Stimulated activated CD4-positive, alpha-beta T cell treated with anti-CD3 and anti-CD28 coated beads, Interleukin-12 subunit alpha, Interleukin-12 subunit beta, amount 100 ng/mL, for 48 hours (primary cell): ENCODE measurements at places on chromosomes 11 and 22.

DNA sequence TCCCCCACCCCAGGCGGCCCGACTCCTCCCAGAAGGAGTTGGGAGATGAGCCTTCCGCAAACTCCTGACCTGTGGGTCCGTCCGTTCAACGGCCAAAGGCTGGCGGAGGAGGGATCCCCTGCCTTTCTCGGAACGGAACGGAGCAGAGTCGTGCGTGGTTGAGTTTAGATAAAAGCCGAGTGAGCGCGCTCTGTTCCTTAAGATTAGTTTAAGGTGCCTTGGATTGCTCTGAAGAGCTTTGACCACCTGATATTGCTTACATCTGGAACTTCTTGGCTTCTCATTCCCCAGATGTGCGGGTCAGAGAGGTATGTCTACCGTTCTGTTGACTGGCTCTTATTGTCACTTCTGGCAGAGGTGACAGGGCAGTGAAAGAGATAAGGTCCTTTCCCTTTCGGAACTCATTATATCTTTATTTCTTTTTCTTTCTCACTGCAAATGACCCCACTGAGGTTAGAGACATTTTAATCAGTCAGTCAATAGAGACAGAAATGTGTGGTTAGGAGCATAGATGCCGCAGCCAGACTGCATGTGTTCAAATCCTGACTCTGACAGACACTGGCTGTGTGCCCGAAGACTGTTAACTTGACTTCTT is at the start of gene TRIM6:
TSS of gene TRIM6 (plus strand) at position 31 of the 595 bp plus-strand sequence. CDS start at position 292, 261 bp downstream.
- DNase-seq: no peak

- no peak for DNase-seq
Measured at GRCh38 chr11:119120639-119121007, 757 bp upstream of the HINFP start.

DNA sequence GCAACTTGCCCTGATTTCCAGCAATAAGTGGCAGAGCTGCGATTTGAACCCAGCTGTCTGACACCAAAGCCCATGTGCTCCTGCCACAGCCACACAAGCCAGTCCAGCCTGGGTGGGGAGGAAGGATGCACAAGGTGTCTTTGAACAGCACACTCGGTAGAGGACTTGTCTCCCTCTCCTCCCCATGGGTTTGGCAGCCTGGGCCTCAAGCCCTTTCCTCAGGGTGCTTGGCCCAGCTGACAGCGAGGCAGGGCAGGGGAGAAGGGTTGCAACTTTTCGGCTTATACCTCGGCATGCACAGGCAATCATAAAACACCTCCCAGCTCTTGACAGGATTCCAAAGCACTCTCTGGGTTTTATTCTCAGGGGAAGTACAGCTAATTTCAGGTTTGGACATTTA is 19.3 kb downstream of the ASPHD2 start:
- no peak for DNase-seq

DNA sequence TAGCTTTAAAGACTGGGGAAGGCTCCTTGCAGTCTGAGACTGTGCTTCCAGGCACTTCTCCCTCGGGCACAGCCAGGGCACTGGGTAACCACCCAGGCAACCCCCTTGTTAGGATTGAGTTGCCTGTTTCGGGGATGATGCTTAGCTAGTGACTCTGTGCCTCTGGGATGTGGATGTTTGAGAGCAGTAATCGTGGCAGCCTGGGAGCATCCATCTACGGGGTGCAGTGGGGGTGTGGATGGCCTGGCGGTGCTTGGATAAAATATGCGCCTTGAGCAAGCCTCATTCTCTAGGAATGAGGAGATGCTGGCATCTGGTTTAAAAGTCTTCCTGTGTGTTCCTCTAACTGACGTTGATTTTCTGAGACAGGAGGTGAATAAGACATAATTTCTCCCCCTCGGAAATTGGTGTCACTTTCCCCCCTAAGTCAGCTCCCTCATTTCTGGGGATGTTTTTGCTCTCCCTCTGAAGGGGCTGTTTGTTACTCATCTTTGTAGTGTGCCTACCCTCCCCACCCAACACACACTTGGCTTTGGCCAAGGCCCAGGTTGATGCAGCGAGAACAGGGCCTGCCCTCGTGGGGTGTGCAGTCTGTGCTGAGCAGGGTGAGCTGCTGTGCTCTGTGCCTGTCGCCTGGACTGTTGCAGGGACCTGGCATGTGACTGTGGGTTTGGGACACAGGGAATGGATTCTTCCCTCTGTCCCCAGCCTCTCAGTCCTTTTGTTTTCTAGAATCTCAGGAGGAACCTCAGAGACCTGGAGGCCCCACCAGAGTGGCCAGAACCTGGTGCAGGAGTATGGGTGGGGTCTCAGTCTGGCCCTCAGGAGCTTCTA is 2.0 kb downstream of the GNAZ start:
- no peak for DNase-seq

GRCh38 chr11:113177671-113178070 is 136.7 kb upstream of the TTC12 start:
- no peak for DNase-seq

DNA sequence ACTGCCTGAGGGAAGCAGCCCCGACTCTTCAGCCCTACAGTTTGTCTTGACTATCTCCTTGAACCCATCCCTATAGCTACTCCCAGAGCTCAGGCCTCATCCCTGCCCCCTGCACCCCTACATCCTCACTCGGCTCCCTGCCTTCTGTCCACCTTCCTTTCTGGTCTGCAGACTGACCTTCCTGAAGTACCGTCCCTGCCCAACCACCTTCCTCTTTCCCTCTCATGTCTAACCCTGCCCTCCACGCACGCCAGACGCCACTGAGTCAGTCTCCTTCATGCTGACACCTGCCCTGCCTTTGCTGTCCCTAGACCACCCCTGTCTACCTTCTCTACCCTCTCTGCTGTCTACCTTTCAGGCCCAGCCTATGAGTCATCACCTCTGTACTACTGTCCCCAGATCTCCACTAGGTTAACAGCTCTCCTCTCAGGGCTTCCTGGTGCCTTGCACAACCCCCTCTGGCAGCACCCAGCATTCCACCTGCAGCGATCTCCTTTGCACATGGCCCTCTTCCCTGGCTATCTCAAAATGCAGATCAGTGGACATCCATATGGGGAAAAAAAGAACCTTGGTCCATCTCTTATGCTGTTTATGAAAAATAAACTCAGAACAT is 8.9 kb downstream of the KCTD21 start:
- DNase-seq: no peak

GRCh38 chr22:45877651-45878050 is 99.3 kb downstream of the WNT7B start:
- no peak for DNase-seq

DNA sequence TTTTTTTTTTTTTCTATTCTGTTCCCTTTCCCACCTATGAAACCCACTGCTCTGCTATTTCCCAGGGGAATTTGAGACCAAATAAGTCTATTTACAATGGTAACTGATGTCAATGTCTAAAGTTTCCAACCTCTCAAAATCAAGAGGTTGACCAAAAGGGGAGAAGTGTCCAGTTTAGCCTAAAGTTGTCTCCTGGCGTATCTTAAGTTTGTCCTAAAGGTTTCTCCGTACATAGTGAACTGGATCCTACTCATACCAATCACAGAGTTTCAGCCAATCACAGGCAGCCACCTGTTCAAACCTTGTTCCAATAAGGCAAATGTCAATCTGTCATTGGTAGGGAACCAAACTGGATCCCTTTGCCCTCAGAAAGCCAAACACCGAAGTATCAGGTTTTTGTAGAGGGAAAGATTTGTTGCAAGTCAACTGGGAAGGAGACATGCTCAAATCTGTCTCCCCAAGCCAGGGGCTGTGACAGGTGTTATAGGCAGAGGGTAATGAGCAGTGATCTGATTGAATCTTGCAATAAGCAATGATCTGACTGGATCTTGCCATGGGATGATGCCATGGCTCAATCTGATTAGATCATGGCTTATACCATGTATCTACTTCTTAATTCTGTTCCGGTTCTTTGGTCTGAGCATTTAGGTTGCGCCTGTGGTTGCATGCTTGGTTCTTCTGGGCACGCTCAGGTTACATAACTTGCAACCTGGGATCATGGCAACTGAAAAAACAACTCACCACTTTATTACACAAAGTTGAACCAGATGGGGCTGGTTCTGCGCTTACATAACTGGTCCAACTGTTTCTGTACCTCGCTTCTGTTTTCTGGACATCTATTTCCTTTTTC is 1.1 kb upstream of the VPS37C start:
- DNase-seq: peak; percentile 33

DNA sequence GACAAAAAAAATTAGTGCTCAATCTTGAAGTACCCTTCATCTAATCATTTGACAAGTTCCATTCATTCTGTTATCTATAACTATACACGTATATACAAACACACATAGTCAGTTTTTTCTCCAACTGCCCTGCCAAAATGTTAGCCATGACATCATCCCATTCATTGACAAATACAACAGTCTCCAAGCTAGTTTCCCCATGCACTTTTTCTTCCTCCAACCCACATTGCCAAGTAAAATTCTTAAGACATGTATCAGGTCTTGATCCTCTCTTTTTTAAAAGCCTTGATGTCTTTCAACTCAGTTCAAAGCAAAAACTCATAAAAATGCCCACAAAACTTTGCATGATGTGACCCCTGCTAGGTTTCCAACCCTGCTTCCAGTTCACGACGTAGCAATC is 58.1 kb downstream of the DDI1 start:
- DNase-seq: no peak
